NCI-H146 (cell line): ENCODE measurements at places on chromosomes 3 and 15.
A peak's percentile ranks its signal among the peaks of the same experiment; 100 is the strongest.

DNA sequence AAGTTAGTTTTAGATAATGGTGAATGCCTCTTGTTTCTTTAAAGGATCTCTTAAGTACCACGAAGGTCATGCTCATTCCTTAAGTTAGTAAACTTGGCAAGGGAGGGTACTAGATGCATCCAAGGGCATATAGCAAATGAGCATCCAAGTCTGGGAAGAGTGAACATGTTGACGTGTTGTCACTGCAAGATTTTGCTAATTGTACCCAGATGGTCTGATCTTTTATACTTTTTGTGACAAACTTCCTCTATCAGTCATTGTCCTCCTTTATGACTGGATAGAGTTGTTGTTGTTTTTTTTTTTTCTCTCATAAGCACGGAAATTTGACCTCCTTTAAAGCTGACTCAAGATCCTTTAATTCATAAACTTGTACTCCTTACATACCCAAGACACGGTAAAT lies 121.3 kb downstream of the CHST2 start:
- no peak for DNase-seq

GRCh38 chr3:69930564-69930963 lies 69.0 kb upstream of the SAMMSON start:
- no peak for DNase-seq

- DNase-seq = no peak
Measured at GRCh38 chr3:27252646-27253045, 116.5 kb downstream of the NEK10 start.

DNA sequence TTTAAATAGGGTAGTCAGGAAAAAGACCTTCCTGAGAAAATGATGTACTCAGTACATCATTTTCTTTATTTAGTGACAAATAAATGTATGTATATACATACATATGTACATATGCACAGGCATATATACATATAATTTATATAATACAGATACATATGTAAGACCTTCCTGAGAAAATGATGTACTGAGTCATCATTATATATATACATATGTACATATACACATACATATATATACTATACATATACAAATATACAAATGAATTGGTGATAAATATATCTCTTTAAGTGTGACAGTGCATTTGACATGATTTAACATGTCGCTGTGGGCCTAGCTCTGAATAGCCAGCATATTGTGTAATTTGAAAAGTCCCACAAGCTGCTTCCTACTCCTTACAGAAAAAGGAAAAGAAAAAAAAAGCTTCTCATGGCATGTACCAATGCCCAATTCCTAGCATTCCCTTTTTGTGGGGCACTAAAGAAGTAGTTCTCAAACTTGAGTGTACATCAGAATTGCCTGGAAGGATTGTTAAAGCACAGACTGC lies 208.1 kb upstream of the UMPS start:
- DNase-seq = no peak

GRCh38 chr3:114460459-114460858 lies 166.6 kb downstream of the TIGIT start:
- DNase-seq = no peak

DNA sequence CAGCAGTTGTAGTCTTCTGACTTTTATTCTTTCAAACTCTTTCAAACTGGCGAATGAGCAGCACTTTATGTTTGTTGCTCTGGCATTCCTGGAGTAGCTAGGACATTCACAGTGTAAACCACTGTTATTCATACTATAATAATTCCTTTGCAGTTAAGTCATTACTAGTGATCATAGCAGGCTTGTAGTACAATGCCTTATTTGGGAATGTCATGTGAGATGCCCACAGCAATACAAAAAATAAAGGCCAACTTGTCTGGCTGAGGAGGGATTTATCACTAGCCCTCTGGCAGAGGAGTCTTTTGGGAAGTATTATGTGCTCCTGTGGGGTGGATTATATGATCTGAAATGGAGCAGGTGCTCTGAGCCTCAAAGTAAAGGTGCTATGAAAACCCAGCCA lies 197.2 kb downstream of the VGLL3 start:
- peak; percentile 33 for DNase-seq
